ENCODE measurements at places on chromosomes 3 and 15.

DNA sequence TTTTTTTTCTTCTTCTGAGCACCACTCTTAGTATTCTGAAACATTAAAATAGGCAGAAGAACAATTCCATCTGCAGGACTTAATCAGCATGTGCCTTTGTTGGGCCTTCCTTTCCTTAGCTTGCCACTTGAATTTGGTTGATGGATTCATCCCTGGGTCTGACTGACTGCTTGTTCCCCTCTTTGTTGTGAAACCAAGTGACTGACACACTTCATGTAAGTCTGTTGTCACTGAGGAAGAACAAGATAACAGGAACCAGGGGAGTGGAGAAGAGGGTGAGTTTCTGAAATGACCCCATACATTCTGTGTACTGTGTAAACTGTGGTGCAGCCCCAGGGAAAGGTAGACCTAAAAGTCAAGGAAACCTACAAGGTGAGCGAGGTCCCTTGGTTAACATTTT, 188.7 kb upstream of the TBC1D5 start:
- DNase-seq, result no peak

DNA sequence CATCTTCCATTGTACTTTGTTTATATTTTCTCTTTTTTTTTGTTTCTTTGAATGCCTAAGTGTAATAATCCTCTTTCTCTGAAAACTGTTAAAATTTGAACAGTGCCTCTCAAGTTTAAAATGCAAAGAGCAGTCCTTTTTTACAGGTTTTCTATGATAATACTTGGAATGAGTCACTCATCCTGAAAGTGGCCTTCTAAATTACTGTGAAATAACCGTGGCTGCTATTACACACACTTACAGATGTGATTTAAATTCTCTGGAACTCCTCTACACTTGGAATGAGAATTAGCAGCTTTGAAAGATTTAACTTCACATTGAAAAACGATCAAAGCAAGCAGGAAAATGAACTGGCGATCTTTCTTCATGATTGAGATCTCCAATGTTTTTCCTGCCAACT, 105.9 kb downstream of the ROBO1 start:
- DNase-seq, result no peak

DNA sequence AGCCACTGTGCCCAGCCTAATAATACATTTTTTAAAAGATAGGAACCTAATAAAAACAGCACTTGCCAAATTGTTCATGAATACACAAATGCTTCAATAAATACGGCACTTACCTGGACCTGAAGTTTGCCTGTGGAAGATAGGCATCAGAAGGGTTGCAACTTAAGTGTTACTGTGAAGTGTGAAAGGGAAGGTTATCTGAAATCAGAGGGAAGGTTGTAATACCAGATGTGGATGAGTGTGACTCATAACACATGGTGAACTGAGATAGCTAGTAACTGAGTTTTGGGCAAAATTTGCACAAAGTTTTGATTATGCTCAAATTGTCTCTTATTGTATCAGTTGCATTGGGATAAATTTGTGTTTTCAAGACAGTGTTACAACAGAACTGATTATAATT, 68.0 kb downstream of the ATP11B start:
- no peak for DNase-seq

- no peak for DNase-seq
Observed at GRCh38 chr3:24645047-24645446, 150.4 kb upstream of the THRB start.

DNA sequence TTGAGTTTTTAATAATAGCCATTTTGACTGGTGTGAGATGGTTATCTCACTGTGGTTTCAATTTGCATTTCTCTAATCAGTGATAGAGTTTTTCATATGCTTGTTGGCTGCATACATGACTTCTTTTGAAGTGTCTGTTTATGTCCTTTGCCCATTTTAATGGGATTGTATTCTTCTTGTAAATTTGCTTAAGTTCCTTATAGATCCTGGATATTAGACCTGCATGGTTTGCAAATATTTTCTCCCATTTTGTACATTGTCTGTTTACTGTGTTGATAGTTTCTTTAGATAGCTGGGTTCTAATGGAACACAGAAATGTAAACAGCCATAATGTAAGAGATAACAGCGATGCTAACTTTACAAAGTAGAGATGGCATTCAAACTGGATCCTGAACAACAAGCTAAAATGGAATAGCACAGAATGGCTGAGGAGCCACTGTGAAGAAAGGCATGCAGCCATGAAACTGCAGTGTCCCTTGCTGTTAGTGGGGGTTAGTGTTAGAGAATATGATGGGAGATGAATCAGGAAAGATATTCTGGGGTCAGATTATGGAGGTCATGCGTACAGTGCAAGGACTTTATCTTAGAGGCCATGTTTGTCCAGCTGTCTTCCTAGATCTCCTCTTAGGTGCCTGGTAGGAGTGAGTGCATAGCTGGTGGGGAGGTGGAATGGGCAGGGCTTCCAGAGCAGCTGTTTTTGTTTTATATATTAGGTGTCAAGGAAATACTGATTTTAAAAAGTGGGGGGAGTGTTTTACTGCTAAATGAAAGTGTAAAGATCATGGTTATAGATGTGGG, 48.1 kb downstream of the BBS4 start:
- no peak for DNase-seq

- DNase-seq, result no peak
Observed at GRCh38 chr3:159987291-159987711, 1.3 kb upstream of the IL12A start.

DNA sequence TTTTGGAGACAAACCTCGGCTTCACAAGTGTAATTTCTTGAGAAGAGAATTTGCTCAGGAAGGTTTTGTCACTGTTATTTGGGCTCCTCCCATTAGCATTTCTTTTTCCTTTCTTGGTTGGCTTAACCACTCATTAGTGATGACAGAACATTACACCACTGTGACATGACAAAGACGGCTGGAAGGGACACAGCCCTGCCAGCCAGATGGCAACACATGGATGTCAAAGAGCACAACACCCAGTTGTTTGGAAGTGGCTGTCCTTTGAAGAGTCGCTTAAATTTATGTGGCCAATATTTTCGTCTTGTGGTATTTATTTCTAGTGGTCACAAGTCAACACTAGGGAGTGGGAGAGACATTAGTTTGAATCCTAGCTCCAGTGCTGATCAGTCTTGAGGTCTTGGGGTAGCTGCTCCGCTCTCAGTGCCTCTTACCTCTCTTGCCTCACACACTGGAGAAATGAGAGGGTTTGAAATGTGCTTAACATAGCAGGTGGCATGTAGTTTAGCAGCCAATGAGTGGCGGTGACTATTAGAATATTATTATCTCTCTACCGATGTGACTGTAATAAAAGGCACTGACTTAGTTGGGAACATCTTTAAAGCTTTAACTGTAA, 92.8 kb downstream of the FRMD4B start:
- DNase-seq, result no peak

- DNase-seq, result no peak
Observed at GRCh38 chr15:76711351-76711827, 193.8 kb downstream of the SCAPER start.

DNA sequence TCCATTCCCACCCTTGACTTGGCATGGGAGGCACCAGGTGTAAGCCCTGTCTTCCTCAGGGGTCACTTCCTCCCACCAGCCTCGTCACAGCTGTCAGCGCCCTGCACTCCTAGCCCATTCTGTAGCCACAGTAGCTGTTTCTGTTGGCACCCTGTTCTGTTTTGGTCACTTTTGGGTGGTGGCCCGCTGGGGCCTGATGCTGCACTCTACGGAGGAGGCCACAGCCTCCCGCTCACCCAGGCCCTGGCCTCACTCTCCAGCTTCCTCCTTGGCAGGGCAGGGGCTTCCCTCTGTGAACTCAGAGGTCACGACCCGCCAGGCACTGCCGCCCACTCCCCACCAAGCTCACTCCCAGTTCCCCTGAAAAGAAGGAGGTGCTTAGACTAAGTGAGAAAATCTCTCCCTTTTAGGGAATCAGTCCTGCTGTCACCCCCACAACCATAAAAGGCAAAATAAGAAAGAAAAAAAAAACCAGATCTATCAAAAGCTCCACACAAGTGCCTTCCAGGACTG, 68.4 kb downstream of the MGLL start:
- no peak for DNase-seq

DNA sequence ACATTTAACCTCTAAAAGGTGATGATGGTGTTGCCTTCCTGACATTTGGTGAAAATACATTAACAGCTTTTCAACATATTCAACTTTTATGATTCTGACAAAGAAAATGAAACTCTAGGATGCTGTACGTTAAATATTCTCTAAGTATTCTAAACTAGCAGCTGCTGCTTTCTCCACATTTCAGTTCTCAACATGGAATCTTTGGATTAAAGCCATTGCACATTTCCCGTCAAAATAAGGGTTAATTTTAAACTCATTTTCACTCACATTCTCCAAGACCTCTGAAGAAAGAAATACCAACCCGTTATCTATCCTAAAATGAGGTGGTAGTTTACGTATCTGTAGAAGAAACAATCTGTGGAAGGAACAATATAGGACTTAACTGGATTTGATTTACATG, 655.7 kb upstream of the ARPP21 start:
- no peak for DNase-seq

GRCh38 chr3:57098418-57099310, 38.2 kb downstream of the SPATA12 start:
- DNase-seq, result no peak

DNA sequence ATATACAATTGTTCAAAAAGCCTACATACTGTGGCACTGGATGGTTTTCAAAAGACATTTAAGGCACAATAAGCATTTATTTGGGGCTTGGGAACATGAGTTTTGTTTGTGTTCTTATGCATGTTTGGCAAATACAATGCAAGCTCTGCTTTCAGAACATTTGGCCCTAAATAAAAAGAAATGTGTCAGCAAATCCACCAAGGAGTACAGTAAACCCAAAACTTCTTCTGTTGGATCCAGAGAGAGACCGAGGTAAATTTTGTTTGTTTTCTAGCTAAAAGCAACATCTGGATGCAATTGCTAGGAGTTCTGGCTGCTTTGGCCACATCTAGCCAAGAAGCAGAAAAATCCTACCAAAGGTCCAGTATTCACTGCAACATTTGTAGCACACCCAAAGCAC, 168.8 kb downstream of the DCLK3 start:
- DNase-seq, result no peak

- no peak for DNase-seq
Observed at GRCh38 chr3:124935794-124936542, 1.4 kb upstream of the MUC13 start.

DNA sequence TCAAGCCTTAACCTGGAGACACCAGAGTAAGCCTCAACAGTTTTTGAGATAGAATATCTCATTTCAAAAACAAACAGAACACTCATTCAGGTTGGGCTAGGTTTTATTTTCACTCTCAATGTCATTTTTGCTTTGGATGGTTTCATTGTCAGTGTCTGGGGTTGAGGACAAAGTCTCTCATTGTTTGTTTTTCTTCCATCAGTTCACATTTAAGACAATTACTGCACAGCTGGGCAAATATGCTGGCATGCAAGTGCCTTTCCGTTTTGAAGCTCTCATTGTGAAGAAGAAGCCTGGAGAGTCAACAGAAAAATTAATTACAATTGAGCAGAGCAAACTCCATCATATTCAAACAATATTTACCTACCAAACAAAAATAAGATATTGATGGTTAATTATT, 1050.0 kb downstream of the TBL1XR1 start:
- DNase-seq, result peak; percentile 98

DNA sequence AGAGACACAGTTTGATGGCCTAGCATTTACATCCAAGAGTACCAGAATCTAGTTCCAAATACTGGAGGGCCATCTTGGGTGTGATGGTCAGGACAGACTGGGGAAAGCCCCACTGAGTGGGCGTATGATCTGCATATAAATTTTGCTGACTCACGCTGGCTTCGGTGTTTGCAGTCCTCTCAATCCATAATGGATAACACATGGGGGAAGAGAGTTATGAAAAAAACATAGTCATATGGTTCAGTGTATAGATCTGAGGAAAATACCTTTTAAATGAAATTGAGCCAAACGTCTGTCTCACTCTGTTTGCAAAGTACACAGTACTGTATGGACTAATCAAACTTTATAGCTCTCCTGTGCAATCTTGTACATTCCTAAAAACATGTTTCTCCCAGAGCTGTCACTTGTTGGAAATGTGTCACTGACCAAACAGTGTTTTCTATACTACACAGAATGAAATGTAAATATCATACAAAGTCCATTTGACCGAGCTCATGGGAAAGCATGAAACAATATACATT, 125.3 kb upstream of the THBS1 start:
- peak; percentile 97 for DNase-seq

GRCh38 chr3:23712656-23713559, 92.8 kb upstream of the UBE2E1 start:
- peak; percentile 89 for DNase-seq

- no peak for DNase-seq
Observed at GRCh38 chr3:51894939-51895338, 8.2 kb downstream of the IQCF1 start.

DNA sequence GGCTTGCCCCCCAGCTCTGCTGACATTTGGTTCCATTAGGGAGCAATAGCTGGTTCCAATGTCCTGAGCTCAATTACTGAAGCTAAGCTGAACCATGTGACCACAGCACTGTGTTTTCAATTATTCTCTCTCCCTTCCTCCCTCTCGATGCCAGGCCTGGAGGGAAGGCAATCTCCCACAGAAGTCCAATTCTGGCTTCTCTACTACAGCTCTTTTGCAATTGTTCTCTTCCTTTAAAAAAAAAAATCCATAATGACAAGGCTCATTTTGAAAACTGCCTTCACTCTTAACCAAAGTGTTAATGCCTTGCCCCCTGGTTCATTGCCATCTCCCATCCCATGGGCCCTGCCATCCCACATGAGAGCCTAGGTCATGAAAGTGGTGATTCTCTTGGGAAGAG, 24.8 kb downstream of the IL16 start:
- DNase-seq, result no peak

GRCh38 chr15:44666210-44667038, 3.0 kb upstream of the SPG11 start:
- DNase-seq, result no peak

GRCh38 chr3:83011481-83011880, 1250.0 kb upstream of the GBE1 start:
- DNase-seq, result peak; percentile 74

DNA sequence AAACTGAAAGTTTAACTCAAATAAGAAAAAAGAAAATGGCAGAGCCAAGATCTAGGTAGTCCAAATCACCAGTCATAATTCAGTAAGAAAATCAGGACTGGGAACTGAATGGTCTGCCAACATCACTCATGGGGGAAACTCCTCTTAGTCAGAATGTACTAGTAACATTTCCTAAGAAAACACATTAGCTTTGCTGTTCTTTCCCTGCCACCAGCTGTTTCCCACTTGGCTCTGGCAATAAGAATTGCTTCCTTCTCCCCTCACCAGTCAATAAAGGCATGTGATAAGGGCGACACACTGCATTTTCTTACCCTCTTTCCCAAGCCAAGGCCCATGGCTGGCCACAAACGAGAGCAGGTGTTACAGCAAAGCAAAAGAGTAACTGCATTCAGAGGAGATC, 46.1 kb downstream of the PIK3R4 start:
- DNase-seq, result no peak

GRCh38 chr3:164224126-164224525, 854.2 kb downstream of the SI start:
- DNase-seq, result no peak

GRCh38 chr3:56960234-56960917, 100.1 kb upstream of the SPATA12 start:
- DNase-seq, result no peak
